ENCODE measurements at places on chromosomes 7 and 10.

- DNase-seq: no peak
Measured at GRCh38 chr7:1993776-1994740, 238.7 kb downstream of the MAD1L1 start.

DNA sequence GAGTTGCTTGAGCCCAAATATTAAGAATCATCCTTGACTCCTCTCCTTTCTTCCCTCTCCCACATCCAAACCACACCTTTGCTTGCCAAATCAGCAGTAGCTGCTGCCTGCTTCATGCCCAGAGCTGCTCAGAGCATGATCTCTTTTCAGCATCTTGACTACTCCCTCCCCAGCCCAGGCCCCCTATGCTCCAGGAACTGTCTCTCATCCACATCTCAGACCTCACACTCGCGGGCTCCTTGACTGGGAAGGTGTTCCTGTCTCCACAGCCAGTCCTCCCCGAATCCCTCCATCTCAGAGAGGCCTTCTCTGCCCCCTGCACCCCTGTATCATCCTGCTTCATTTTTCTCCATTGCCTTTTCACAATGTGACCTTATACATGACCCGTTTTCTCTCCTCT is 157.0 kb downstream of the DNAJB6 start:
- DNase-seq: peak; percentile 20

DNA sequence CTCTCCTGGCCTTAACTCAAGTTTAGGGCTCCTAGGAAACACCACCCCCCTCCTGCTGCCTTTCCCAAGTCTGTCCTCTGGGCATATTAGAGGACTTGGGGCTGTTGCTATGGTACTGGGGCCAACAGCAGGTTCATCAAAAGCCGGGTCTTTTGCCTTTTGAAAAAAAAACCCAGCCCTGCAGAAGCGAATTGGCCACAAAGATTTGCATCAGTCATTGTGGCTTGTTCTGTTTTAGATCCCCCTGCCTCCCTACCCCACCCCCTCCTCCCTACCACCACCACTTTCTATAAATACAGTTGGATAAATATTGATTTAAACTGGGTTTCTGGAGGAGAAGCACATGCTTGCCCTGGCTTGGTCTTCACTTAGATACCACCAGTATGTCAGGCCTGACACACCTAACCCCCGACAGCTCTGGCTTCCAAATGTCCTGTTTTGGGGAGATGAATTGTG is 7.0 kb downstream of the MXI1 start:
- DNase-seq: no peak

DNA sequence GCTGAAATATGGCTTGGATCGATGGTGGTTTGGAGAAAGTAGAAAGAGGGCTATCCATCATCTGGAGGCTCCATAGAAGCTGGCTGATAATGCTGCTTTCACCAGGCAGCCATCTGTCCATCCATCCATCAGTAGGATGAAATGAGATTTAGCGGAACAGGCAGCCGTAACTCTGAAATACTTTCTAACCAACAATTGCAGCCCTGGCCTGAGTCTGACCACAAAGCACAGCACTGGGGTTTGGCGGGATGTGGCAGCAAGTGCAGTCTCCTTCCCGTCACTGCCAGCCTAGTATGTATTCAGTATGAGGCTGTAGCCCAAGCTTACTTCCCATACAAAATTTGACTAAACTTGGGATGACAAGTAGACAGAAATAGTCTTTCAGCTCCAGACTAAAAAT is 38.0 kb downstream of the R3HCC1L start:
- no peak for DNase-seq

GRCh38 chr10:75254739-75255138 is 19.0 kb upstream of the COMTD1 start:
- DNase-seq: no peak

- DNase-seq: no peak
Measured at GRCh38 chr10:128163701-128164100, 37.5 kb upstream of the MKI67 start.

DNA sequence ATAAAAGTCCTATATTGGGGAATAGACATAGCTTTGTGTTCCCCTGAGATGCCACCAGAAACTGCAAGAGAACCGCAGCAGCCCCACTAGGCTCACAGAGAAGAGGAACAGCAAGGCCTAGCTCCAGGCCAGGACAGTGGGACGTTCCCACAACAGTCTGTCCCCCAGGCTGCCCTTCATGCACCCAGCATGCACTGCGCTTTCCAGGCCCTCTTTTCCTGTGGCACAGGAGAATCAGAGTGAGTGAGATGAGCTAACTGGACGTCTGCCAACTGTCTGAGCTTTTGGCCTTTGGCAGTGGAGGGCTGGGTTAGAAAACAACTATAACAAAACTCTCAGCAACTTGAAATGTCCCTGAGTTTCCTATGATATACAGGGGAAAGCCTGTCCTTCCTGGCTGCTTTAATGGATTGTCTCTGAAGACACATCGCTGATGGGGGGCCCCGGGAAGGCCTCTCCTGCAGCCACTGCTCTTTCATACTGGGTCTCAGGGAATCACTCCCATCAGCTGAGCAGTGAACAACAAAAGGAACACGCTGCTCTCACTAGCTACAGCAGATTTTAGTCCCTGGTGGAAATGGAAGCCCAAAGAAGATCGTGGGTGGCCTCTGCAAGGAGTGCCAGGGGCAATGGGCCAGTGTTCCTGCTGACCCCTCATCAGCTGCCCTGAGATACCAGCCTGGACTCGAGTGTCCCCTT is 53.5 kb downstream of the PODXL start:
- DNase-seq: no peak

DNA sequence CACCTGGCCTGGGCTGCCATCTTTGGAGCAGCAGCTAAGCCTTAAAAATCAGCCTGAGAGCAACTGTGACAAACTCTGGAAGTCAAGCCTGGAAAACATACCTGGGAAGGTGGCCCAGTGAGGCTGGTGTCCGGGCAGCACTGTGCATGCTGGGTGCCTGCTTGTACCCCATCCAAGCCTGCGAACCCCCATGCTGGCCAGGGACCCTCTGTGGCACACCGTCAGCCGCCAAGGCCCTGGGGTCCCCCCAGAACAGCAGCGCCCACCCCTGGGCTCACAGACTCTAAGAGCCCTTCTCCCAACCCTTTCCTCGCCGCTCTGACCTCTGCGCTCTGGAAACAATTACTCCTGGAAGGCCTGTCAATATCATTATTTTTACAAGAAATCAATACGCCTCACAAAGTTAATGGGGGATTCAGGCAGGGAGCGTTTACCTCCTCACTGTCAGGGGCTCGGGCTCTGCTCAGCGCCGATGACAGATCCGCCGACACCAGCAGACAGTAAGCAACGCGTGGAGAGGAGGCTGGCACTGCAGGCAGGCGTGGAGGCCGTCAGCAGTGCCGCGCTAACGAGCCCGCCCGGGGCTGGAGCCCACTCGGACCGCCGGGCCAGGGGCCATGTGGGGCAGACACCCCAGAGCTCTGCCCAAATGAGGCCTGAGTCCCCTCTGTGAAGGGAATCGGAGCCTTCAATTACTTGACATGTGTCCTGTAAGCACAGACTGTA is 54.4 kb downstream of the EBF3 start:
- no peak for DNase-seq

GRCh38 chr10:115129752-115130151 is 36.6 kb downstream of the ATRNL1 start:
- no peak for DNase-seq
